ENCODE measurements at places on chromosomes 13 and 19. TPM values are rescaled to one million over a fixed set of nuclear protein-coding genes. Genes with fewer than 3 reads are reported as not detected.

KCNK6 gene
- total RNA-seq = 2.6 TPM

ACP7 gene
- total RNA-seq = 0.09 TPM

TRPM4 gene
- total RNA-seq = 13.1 TPM

CYP2S1 gene
- 0.09 TPM for total RNA-seq

DNA sequence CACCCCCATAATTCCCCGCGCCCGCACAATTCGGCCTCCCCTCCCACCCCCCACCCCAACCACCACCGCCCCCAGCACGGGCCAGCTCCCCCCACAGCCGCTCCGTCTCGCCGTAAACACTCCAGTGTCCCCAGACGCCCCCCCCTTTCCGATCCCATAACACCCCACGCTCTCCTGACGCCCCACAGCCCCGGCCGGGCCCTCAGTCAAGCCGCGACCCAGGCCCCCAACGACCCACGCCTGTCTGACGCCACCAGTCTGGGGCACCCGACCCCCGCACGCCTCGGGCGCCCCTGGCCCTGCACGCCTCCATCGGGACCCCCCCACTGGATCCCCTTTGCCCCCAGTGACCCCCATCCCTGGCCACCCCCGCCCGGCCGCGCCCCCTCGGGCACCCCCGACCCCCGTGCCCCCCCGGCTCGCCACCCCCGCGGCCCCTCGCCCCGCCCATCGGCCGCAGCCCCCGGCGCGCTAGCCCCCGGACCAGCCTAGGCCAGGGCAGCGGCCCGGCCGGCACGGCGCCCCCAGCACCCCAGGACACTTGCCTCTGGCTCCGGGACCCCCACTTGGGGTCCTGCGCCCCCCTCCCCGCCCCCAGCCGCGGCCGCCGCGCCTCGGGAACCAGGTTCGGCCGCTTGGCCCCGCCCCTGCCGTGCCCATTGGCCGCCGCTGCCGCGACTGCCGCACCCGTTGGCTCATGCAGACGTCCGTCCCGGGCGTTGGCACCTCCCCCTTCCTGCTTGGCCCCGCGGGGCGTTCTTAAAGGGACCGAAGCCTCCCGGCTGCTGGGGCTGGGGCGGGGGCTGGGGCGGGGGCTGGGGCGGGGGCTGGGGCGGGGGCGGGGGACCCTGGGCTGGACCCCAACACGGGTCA is at the start of gene FKBP8:
FKBP8 (minus strand) TSS at position 633 of the 873 bp plus-strand sequence. CDS start 1,603 bp downstream, outside the sequence.
- peak; percentile 96 for DNase-seq

CD177 gene
- 0.09 TPM for total RNA-seq

CGB8 gene
- 0.31 TPM for total RNA-seq

DNA sequence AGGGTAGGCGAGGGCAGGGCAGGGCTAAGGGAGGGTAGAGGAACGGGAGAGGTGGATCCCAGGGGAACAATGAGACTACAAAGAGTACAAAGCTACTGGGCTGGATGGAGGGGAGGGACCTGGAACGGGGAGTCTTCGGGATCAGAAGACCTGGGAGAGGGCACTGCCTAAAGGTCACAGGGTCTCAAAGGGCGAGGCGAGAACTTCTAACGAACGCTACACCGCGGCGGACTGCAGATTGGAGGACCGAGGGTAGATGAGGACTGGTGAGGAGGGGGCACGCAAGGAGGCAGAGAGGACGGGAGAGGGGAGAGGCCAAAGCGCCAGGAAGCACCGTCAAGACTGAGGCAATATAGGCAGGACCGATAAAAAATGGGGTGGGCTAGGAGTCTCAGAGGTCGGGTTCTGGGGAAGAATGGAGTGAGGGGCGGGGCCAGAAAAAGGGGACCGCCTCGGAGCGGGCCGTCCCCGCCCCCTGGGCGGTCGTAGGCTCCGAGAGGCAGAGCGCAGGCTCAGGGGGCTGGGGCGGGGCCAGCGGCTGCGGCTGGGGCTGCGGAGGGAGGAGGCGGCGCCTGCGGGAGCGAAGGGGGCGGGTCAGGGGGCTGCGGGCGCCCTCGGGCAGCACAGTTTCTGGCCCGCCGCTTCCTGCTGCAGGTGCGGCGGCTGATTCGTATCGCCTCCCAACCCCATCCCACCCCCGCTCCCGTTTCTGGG is 1.3 kb upstream of the KCNC3 start:
- DNase-seq = peak; percentile 74

All from muscle of leg (tissue), 16 donors.